Breast epithelium (tissue), 4 donors: ENCODE measurements at places on chromosomes 2 and 18. TPM values are rescaled to one million over a fixed set of nuclear protein-coding genes. Genes with fewer than 3 reads are reported as not detected.

The CKAP2L gene
- 0.96 TPM for total RNA-seq

The CCDC178 gene
- 3.5 TPM for total RNA-seq

The DTNB gene
- 44.9 TPM for total RNA-seq

The PIAS2 gene
- 37.0 TPM for total RNA-seq

The PDE1A gene
- total RNA-seq = 5.6 TPM

The NEUROD1 gene
- not detected for total RNA-seq

The EVX2 gene
- total RNA-seq = not detected

The RGPD5 gene
- total RNA-seq = 82.3 TPM

The CXCR1 gene
- total RNA-seq = 0.16 TPM

The FN1 gene
- total RNA-seq = 74.9 TPM

The PARD3B gene
- total RNA-seq = 66.2 TPM

The HES6 gene
- total RNA-seq = 5.6 TPM

The FOXD4L1 gene
- 0.44 TPM for total RNA-seq

The PLB1 gene
- 8.8 TPM for total RNA-seq

The CGREF1 gene
- 3.4 TPM for total RNA-seq

The DHX57 gene
- 8.8 TPM for total RNA-seq

The SIX2 gene
- total RNA-seq = 1.5 TPM

The UBE2F gene
- total RNA-seq = 64.0 TPM

The DSG4 gene
- total RNA-seq = not detected

The CBLN2 gene
- total RNA-seq = not detected

The TTC39C gene
- total RNA-seq = 49.8 TPM

The EFEMP1 gene
- 273 TPM for total RNA-seq

The TOGARAM2 gene
- total RNA-seq = 2.7 TPM

The SNORC gene
- total RNA-seq = 9.2 TPM

The TWIST2 gene
- total RNA-seq = 200 TPM

The TMEM37 gene
- 8.8 TPM for total RNA-seq

The SULT1C2 gene
- 1.9 TPM for total RNA-seq

The GPR35 gene
- 4.7 TPM for total RNA-seq

The RBKS gene
- 5.1 TPM for total RNA-seq

The TMEFF2 gene
- 0.32 TPM for total RNA-seq
